Small intestine (tissue), 16 donors: ENCODE measurements at places on chromosomes 4 and X. TPM values are rescaled to one million over a fixed set of nuclear protein-coding genes. Genes with fewer than 3 reads are reported as not detected.

DNA sequence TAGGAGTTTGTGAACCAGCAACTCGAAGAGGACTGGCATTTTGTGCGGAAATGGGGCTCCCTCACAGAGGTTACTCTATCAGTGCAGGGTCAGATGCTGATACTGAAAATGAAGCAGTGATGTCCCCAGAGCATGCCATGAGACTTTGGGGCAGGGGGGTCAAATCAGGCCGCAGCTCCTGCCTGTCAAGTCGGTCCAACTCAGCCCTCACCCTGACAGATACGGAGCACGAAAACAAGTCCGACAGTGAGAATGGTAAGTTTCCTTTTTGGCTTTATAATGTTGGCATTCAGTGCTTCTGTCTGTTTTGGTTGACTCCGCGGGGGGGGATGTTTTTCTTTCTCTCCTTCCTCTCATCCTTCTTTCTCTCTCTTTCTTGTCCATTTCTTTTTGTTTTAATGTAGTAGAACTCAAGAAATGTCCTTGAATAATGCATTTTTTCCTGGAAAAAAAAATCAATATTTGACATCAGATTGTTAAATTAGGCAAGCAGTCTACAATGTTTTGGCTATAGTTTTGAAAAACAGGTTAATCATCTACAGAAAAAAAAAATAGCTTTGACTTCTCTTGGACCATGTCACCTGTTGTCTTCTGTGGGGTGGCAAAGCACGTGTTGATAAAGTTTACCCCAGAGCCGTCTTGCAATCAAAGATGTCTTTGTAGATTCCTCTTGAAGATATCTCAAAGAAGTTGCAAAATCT lies 103.6 kb downstream of the TENM3 start:
- H3K36me3 ChIP-seq = no peaks in the 10 kb centered on the region
- no peak overlapping the region for H3K4me3 ChIP-seq
- H3K4me1 ChIP-seq = no peaks in the 10 kb centered on the region
- no peak for DNase-seq
- no peak overlapping the region for H3K27ac ChIP-seq
- peaks cover 2% of the 10 kb centered on the region for H3K27me3 ChIP-seq

DNA sequence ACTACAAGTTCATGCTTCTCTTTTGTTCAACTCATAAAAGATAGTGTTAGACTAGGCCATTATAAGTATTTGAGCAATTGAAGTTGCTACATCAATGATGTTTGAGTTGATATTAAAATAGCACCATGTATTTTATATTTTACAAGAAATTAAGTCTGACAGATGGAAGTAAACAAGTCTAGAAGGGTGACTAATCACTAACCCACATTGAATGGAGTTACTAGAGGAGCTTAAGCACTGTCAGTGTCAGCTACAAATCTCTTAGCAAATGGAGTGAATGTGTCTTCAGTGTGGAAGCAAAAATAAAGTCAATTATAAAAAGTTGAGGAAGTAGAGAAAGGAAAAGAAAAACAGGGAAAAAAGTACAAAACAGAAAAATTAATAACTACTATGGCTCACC lies 592.5 kb downstream of the PCDH18 start:
- no peaks in the 10 kb centered on the region for H3K4me1 ChIP-seq

The MMRN1 gene
- 1.1 TPM for polyA plus RNA-seq

- no peak overlapping the region for H3K4me3 ChIP-seq
- no peak for DNase-seq
- no peak overlapping the region for H3K27ac ChIP-seq
- no peaks in the 10 kb centered on the region for H3K36me3 ChIP-seq
- peaks cover 30% of the 10 kb centered on the region for H3K27me3 ChIP-seq
Observed at GRCh38 chr4:3462321-3462789, 751 bp upstream of the DOK7 start.

DNA sequence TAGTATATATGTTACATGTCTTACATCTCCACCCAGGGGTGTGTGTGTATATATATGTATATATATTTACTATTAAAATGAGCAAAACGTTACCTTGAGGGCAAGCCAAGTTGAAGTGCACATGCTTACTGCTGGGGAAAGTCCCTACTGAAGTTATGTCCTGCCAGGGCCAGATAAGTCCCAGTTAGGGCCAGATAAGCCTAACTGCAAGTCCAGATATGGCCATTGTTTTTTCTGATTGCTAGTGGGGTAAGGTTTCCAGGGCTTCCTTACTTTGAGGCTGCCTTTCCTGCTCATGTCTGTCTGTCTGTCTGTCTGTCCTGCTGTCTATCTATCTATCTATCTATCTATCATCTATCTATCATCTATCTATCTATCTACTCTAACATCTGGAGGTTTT lies 19.3 kb upstream of the ZNF81 start:
- no peak overlapping the region for H3K4me3 ChIP-seq
- no peak for DNase-seq
- H3K27ac ChIP-seq = no peak overlapping the region
- no peaks in the 10 kb centered on the region for H3K4me1 ChIP-seq
- no peaks in the 10 kb centered on the region for H3K27me3 ChIP-seq

The CPXCR1 gene
- polyA plus RNA-seq = not detected

The TENM3 gene
- 4.5 TPM for polyA plus RNA-seq

DNA sequence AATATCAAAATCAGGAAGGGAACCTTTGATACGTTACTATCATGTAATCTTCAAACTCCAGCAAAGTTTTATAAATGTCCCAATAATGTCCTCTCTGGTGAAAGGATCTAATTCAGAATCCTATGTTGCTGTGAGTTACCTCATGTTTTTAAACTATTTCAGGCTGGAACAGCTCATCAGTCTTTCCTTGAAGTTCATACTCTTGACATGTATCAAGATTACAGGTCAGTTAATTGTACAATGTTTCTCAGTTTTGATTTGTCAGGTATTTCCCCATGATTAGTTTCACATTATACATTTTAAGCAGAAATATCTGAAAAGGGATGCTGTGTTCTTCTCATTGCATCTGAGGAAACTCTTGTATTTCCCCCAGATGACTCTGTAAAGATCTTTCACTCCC lies 136.5 kb upstream of the HS3ST1 start:
- no peak for DNase-seq
- H3K4me1 ChIP-seq = no peaks in the 10 kb centered on the region
- no peaks in the 10 kb centered on the region for H3K36me3 ChIP-seq
- H3K27me3 ChIP-seq = no peaks in the 10 kb centered on the region
- H3K27ac ChIP-seq = no peak overlapping the region

GRCh38 chr4:35559559-35560365 lies 684.6 kb downstream of the ARAP2 start:
- H3K27ac ChIP-seq = no peak overlapping the region
- H3K36me3 ChIP-seq = no peaks in the 10 kb centered on the region
- H3K4me1 ChIP-seq = no peaks in the 10 kb centered on the region

The TMEM156 gene
- 1.2 TPM for polyA plus RNA-seq

- H3K27ac ChIP-seq = no peak overlapping the region
- H3K4me1 ChIP-seq = no peaks in the 10 kb centered on the region
- no peaks in the 10 kb centered on the region for H3K36me3 ChIP-seq
- no peak overlapping the region for H3K4me3 ChIP-seq
Observed at GRCh38 chr4:131339137-131339536, 1810.0 kb upstream of the PCDH10 start.

The MAGEC2 gene
- polyA plus RNA-seq = not detected

The SLC6A14 gene
- polyA plus RNA-seq = 0.45 TPM
